ENCODE measurements at places on chromosomes 7 and 10.

DNA sequence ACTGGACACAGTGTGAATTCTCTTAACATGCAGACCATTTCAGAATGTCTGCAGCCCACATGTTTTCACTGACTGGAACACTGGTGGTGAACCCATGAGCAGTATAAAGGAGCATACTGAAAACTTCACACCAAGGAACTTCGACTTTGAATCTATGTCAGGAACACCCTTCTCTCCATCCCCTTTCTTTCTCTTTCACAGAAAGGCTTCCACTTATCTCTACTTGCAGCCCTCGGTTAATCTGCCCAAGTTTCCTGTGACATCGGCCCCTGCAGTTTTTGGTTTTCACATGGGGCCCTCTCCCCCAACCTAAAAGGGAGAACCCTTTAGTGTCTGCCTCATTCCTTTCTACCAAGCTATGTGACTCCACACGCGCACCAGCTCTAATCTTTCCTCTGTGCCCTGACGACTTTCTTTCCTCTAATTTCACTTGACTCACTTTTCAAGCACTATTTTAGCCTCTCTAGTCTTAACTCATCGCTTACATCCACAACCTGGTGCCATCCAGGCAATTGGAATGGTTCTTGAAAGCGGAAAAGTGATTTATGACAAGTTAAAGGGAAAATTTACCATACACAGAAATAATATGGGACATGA is 70.1 kb downstream of the RELN start:
- peak; percentile 20 for DNase-seq

DNA sequence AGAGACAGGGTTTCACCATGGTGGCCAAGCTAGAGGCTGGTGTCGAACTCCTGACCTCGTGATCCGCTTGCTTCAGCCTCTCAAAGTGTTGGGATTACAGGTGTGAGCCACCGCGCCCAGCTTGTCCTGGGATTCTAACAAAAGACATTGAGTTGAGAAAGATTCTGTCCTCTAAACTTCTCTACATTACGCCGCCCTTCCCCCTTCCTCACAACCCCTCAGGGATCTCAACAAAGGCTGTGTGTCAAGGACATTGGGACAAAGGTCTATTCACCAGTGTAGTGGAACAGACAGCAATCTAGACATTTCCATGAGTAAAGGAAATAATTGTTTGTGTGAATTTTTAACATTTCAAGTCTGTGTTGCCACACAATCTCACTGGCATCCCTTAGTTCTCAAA is 68.8 kb upstream of the KIF5B start:
- no peak for DNase-seq

- no peak for DNase-seq
Measured at GRCh38 chr10:32360884-32361283, 13.9 kb upstream of the EPC1 start.

DNA sequence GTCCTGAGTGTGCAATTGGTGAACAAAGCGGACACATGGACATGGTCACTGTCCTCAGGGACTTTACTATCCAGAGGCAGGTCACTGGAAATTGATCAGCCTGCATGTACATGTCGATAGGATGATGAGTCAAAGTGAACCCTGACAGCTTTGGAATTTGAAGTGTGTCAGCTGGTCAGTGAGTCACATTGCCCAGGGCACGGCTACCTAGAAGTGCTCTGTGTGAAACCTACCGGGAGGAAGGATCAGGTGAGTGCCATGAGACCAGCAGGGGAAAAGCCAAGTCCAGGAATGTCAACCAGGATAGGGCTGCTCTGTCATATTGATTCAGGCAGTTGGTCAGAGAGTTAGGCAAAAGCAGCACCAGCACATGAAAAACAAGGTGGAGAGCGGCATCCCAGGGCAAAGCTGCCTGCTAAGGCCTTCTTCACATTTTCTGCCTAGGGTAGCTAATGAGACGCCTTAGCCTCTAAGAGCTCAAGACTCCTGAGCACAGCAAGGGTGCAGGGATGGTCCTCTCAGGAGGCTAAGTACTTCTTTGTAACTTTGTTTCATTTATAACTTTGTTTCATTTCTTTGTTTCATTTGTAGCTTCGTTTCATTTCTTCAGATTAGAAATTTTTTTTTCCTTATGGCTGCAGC is 19.4 kb upstream of the PDCD4 start:
- no peak for DNase-seq

DNA sequence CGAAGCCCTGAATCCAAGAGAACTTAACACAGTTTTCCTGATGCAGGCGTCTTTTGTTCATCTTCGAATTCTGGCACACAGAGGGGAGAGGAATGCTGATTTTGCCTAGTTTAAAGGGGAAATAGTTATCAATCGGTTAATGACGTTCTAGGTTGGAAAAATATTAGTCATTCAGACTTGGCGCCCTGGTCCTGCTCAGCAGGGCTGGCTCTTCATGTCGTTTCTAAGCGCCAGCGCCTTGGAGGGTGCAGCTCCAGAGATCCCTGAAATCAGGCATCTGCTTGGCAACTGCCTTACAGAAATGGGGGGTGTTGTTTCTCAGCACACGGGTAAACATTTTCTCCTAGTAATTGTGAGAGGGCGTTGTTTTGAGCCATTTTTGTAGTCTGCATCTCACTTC is 1.3 kb upstream of the PRTFDC1 start:
- DNase-seq: no peak

- no peak for DNase-seq
Measured at GRCh38 chr10:11179516-11180105, 161.9 kb downstream of the CELF2 start.

- no peak for DNase-seq
Measured at GRCh38 chr10:91975438-91975837, 51.9 kb downstream of the BTAF1 start.

- no peak for DNase-seq
Measured at GRCh38 chr10:114346176-114347031, 57.9 kb downstream of the AFAP1L2 start.

DNA sequence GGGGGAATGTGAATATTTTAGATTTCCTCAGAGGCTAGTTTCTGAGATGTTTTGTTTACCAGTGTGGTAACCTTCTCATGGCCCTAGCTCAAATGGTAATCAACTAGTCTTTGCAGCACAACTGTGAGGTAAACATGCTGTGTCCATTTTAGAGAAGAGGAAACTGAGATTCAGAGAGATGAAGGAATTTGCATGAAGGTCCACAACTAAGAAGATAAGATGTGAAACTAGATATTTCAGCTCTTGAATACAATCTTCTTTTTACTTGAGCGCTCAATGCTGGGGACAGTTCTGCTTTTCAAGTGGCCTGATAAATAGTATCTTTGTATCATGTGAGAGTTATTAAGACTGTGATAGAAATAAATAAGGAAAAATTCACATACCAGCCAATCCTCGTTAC is 245.4 kb downstream of the AUTS2 start:
- no peak for DNase-seq

GRCh38 chr7:128954830-128955802 is 17.4 kb downstream of the IRF5 start:
- no peak for DNase-seq

GRCh38 chr10:47233631-47234030 is 66.4 kb upstream of the GDF10 start:
- no peak for DNase-seq

- DNase-seq: no peak
Measured at GRCh38 chr7:106721816-106722785, 61.1 kb upstream of the CCDC71L start.

DNA sequence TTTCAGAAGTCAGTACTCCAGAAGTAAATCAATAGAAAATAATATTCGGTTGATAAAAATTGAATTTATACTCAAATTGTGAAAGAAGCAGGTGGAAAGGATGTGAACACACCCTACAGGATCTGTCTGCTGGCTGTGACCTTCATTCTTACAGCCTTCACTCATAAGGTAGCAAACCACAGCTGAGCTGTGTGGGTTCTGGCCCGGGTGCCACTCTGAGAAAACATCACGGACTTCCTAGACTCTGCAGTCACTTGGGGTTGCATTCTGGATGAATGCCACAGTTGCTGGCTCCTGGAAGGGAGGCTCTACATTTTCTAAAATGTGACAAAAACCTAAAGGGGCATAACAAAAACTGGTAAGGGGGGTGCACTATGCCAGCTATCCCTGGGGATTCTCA is 36.0 kb upstream of the ABLIM1 start:
- DNase-seq: peak; percentile 61

DNA sequence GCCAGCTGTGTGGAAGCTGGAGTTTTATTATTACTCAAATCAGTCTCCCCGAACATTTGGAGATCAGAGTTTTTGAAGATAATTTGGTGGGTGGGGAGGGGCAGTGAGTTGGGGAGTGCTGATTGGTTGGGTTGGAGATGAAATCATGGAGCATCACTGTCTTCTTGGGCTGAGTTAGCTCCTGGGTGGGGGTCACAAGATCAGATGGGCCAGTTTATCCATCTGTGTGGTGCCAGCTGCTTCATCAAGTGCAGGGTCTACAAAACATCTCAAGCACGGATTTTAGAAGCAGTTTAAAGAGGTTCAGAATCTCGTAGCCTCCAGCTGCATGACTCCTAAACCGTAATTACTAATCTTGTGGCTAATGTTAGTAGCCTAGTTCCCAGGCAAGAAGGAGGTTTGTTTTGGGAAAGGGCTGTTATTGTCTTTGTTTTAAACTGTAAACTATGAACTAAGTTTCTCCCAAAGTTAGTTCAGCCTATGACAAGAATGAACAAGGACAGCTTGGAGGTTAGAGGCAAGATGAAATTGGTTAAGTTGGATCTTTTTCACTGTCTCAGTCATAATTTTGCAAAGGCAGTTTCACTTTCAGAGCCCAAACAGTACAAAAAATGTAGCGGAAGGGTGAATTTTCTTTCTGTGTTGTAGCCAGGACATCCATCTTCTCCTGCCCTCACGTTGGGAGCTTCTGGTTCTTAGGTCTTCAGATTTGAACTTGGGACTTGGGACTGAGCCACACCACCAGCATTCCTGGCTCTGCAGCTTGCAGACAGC is 43.1 kb downstream of the KLF6 start:
- no peak for DNase-seq

GRCh38 chr7:77327932-77328628 is 88.1 kb downstream of the GSAP start:
- DNase-seq: peak; percentile 27

GRCh38 chr10:13327534-13327933 is 20.6 kb downstream of the SEPHS1 start:
- DNase-seq: no peak

DNA sequence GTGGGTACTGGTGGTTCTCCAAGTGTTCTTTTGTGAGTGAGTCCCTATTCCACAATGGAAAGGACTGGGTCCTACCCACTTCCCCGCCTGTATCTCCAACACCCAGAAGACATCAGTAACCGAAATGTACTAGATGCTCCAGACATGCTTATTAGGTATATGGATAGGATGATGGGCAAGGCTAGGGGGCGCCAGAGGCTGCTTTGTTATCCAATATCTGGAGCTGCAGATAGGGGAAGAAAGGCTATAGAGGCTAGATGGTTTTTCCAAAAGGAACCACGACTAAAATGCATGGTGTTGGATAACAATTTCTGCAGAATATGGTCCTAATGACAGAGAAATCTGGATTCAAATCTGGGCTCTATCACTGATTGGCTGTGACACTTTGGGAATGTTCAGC is 56.2 kb upstream of the TM9SF3 start:
- DNase-seq: peak; percentile 45

DNA sequence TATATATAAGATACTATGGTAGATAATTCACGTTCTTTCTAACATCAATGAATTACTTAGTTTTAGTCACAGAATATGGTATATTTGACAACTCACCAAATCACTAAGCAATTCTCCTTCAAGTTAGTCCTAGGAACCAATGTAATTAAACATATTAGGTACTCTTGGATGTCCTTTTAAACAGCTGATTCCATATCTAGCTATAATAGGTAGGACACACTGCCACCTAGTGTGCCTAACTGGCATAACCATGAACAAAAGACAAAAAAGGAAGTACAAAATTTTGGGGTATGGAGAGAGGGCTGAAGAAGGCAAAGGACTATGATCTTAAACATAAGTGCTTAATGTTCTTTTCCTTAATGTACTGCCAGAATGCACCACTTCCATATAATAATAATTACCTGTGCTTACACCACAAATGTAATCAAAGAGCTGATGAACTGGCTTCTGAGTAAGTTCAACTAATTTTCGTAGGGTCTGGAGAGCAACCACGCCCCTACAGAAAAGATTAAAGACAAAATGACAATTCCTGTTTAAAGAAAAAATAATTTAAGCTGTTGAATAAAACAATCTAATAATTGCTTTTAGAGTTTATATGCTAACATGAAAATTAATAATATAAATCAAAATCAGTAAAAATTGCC is 28.7 kb downstream of the PNPLA8 start:
- DNase-seq: peak; percentile 37

DNA sequence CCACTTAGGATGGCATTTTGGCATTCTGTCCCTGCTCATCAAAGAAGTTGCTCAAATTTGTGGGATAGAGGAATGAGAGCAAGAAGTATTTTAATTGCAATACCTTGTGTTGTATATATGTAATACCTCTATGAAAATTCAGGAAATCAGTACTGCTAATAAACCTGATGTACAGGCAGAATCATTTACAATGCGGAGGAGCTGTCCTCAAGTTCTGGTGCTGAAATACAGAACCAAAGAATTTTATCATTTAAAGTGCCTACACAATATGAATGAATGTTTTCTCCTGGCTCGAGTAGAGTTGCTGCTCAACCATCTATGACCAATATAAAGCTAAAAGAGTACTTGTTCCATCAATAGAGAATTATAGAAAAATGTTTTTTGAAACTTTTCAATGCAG is 305.8 kb downstream of the PLXNA4 start:
- DNase-seq: peak; percentile 18

- no peak for DNase-seq
Measured at GRCh38 chr10:119996944-119997343, 104.4 kb downstream of the SEC23IP start.

GRCh38 chr7:107937531-107937930 is 46.5 kb downstream of the DLD start:
- DNase-seq: no peak

GRCh38 chr7:82019551-82020475 is 250.0 kb upstream of the HGF start:
- no peak for DNase-seq

GRCh38 chr7:103894656-103895596 is 94.5 kb downstream of the RELN start:
- DNase-seq: no peak

- DNase-seq: no peak
Measured at GRCh38 chr7:50393547-50394252, 56.5 kb downstream of the FIGNL1 start.

DNA sequence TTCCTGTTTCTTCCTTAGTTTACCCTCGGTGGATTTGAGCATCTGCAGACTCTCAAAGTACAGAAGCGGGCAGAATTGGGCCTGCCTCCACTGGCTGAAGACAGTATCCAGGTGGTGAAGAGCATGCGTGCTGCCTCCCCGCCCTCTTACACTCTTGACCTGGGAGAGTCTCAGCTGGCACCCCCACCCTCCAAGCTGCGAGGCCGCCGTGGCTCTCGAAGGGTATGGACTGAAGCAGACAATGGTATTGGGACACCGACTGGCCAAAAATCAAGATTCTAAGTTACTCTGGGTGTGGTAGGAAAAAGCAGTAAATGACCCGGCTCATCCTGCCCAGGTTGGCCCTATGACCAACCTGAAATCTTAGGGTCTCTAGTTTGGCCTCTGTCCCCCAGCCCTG is 22.2 kb downstream of the STRIP2 start:
- DNase-seq: no peak

- DNase-seq: no peak
Measured at GRCh38 chr10:6570893-6571292, 9.2 kb downstream of the PRKCQ start.
